ACHN (cell line): ENCODE measurements at places on chromosomes 11 and 22.

- DNase-seq, result no peak
These were observed 448.7 kb downstream of the RAB38 start for GRCh38 chr11:87726506-87726905.

DNA sequence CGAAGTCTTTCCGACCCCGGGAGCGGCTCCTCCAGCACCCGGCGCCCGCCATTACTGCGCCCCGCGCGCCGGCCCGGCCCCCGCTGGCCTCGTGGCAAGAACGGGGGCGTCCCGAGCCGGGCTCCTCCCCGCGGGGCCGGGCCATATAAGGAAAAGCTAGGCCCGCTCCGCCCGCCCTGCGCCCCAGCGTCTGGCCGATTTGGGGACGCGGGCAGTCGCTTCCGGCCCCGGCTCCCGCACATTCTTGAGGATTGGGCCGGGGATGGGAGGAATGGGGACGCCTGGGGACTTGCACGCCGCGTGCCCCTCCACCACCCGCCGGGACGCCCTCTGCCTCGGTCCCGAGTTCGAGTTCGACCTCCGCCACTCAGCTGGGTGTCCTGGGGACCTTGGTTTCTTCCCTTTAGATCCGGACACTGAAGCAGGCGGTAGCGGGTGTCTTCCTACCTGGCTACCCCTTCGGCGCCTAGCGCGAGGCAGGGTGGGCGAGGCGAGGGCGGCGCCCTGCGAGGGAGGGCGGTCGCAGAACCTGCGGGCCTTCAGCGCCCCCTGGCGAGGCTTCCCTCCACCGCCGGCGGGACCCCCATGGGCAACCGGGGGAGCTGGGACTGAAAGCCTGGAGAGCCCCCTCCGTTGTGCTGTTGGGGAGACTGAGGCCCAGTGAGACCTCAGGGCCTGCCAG, 3.8 kb downstream of the SMTN start:
- no peak for DNase-seq

GRCh38 chr22:45922661-45923060, 54.3 kb downstream of the WNT7B start:
- DNase-seq, result no peak

DNA sequence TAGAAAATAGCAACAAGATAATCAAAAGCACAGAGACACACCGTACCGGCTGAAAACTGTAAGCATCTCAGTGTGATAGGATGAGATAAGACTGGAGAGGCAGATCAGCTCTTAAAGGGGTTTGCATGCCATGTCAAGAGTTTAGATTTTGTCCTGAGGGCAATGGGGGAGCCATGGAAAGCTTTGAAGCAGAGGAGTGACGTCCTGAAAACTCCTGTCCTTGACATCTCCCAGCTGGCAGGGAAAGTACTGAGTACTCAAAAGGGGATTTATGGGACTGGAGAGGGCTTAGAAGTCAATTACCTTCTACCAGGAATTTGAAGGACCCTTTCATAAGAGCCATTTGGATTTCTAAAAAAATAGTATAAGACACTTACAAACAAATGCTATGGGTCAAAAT, 420.5 kb upstream of the NARS2 start:
- no peak for DNase-seq

DNA sequence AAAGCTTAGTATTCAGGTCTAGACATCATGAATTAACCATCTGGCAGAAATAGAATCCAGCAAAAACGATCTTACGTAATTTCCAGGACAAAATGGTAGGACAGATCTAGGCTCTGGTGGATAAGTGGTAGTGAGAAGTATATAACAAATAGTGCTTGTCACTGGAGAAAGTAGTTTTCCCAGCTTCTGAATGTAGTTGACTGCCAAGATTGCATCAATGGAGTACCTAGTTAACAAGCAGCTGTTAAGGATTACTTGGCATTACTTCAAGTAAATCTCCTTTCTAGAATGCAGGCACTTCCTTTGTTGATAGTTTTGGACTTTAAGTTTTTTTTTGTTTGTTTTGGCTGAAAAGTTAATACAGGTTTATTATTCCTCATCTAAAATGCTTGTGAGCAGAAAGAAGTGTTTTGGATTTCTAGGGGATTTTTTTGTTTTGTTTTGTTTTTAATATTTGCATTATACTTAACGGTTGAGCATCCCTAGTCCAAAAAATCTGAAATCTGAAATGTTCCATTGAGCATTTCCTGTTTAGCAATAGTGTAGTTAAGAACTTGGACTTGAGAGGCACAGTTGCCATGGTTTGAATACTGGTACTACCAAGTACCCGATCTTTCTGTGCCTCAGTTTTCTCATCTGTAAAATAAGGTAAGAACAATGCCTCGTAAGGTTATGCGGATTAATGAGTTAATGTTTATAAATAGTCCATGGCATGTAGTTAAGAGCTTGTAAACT, 20.3 kb downstream of the FAM118B start:
- no peak for DNase-seq

- no peak for DNase-seq
These were observed 66.7 kb downstream of the SYN3 start for GRCh38 chr22:32991353-32992101.

GRCh38 chr11:122696662-122697061, 41.1 kb downstream of the UBASH3B start:
- no peak for DNase-seq

DNA sequence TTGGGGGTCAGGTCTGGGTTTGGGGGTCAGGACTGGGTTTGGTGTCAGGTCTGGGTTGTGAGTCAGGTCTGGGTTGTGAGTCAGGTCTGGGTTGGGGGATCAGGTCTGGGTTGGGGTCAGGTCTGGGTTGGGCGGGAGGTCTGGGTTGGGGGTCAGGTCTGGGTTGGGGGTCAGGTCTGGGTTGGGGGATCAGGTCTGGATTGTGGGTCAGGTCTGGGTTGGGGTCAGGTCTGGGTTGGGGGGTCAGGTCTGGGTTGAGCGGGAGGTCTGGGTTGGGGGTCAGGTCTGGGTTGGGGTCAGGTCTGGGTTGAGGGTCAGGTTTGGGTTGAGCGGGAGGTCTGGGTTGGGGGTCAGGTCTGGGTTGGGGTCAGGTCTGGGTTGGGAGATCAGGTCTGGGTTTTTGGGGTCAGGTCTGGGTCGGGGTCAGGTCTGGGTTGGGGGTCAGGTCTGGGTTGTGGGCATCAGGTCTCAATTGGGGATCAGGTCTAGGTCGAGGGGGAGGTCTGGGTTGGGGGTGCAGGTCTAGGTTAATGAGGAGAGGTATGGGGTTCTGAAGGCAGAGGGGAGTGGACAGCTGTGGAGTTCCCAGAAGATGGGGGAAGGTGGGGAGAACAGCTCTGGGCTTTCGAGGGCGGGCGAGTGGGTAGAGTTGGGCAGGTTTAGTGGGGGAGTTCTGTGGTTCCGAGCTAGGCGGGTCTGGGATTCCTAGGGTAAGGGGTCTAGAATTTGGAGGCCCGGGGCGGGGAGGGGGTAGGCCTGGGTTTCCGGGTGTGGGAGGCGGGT, 629 bp downstream of the TTLL8 start:
- DNase-seq, result no peak

DNA sequence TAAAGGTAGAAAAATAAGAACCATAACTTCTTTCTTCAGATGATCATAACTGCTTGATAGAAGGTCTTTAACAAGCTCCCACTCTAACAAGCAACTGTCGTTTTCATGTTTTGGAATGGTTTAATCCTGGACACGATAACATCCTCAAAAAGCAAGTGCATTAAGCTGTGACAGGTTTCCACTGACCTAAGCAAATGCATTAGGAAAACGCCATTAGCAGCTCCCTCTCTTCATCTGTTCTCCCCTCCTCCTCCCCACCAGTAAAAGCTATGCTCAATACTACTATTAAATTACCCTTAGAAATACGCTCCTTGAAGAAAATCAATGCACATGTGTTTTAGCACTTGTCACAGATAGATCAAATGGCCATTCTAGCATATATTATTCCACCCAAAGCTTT, 729.4 kb downstream of the OPCML start:
- DNase-seq, result no peak

- DNase-seq, result no peak
These were observed 27.8 kb downstream of the RGL4 start for GRCh38 chr22:23718371-23719165.

GRCh38 chr22:32722441-32722840, 79.1 kb upstream of the TIMP3 start:
- DNase-seq, result no peak

DNA sequence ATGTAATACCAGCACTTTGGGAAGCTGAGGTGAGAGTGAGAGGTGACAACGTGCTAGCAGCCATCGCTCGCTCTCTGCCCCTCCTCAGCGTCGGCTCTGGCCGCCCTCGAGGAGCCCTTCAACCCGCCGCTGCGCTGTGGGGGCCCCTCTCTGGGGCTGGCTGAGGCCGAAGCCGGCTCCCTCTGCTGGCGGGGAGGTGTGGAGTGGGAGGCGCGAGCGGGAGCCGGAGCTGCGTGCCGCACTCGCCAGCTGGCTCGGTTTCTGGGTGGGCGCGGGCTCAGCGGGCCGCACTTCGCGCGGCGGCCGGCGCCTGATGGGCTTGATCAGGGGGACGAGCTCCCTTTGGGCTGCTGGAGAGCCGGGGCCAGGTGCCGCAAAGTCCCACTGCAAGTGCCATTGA, 98.9 kb upstream of the UBASH3B start:
- no peak for DNase-seq

DNA sequence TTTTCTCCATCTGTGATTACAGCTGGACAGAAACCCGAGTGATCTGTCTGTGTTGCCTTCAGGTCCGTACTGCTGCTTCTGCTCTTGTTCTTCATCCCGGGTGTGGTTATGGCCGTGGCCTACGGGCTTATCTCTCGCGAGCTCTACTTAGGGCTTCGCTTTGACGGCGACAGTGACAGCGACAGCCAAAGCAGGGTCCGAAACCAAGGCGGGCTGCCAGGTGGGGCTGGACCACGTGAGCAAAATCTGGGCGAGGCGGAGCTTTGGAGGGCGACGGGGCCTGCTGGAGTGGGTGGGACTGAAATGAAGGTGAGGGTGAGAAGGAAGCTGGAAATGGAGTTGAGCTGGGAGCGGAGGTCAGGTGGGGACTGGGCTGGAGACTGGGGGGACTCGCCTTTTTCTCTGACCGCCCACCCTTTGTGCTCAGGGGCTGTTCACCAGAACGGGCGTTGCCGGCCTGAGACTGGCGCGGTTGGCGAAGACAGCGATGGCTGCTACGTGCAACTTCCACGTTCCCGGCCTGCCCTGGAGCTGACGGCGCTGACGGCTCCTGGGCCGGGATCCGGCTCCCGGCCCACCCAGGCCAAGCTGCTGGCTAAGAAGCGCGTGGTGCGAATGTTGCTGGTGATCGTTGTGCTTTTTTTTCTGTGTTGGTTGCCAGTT, 11.1 kb downstream of the CCKBR start:
- no peak for DNase-seq

- no peak for DNase-seq
These were observed 19.1 kb downstream of the ABCC8 start for GRCh38 chr11:17457396-17458173.

DNA sequence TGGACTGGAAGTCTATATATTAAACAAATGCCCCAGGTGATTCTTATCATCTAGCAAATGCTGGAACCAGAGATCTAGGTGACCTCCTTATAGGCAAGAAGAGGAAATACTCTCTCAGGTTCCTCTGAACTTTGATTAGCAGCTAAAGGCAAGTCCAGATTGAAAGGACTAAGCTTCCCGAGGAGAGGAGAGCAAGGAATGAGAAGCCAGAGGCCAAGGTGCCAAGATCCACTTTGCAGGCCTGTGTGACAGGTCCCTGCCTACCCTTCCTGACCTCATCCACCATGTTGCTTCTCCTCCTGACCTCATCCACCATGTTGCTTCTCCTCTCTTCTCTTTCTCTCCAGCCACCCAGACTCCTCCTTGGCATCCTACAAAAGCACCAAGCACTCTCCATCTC, 173.2 kb downstream of the LARGE1 start:
- no peak for DNase-seq

DNA sequence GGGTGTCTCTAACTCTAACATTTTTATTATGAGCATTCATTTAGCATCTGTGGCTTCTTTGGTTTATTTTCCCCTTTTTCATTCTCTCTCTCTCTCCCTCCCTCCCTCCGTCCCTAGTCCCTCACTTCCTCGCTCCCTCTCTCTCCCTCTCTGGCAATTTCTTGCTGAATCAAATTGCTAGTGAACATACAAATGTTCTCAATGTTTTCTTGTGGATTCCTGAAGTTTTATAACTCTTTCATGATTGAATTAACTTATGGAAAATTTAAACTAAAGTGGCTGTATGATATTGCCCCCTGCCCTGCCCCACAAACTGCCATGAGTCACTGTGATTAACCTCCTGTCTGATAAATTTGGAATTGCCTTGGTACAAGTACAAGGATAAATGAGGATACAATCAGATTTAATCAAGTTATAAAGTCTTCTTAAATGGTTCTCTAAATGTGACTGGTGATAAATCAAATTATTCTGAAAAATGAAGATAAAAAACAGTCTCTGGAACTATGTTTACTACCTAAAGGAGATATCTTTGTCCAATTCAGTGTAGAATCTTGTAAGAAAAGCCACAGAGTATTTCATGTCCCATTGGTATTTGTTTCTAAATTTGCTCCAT, 143.0 kb upstream of the PDGFD start:
- no peak for DNase-seq

DNA sequence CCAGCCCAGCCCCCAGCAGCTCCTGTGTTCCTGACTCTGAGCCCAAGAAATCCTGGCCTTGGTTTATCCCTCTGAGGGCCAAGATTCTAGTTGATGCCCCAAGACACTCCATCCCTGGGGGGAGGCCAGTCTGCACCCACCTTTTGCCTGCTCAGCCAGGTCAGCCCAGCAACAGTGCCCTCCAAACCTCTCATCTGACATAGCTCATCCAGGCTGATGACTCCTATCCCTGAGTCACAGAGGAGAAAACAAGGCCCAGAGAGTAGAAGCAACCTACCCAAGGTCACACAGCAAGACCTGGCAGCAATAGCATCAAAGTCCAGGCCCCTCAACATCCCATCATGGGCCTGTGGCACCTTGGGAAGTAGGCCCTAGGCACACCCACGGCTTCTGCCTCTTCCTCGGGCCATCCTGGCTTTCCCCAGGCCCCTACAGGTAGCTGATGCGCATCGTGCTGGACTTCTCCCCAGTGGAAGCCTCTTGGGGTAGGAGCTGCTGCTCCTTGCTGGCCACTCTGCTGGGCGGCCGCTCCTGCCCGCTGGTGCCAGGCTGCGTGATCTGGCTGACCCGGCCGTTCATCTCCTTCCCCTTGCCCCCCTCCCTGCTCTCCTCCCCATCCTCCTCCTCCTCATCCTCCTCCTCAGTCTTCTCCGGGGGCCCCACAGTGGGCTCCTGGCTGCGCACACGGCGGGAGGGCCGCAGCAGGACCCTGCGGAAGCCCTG, 6.0 kb downstream of the SSTR3 start:
- no peak for DNase-seq
